Suppressor macrophage treated with lipopolysaccharide for 4 hours (primary cell): ENCODE measurements at places on chromosomes 3 and 15.

DNA sequence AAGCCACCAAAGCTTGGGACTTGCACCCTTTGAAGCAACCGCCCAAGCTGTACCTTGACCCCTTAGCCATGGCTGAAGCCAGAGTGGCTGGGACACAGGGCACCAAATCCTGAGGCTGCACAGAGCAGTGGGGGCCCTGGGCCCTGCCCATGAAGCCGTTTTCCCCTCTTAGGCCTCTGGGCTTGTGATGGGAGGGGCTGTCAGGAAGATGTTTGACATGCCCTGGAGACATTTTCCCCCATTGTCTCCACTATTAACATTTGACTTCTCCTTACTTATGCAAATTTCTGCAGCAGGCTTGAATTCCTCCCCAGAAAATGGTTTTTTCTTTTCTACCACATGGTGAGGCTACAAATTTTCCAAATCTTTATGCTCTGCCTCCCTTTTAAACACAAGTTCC lies 522.2 kb downstream of the EDEM1 start:
- no peak for DNase-seq

DNA sequence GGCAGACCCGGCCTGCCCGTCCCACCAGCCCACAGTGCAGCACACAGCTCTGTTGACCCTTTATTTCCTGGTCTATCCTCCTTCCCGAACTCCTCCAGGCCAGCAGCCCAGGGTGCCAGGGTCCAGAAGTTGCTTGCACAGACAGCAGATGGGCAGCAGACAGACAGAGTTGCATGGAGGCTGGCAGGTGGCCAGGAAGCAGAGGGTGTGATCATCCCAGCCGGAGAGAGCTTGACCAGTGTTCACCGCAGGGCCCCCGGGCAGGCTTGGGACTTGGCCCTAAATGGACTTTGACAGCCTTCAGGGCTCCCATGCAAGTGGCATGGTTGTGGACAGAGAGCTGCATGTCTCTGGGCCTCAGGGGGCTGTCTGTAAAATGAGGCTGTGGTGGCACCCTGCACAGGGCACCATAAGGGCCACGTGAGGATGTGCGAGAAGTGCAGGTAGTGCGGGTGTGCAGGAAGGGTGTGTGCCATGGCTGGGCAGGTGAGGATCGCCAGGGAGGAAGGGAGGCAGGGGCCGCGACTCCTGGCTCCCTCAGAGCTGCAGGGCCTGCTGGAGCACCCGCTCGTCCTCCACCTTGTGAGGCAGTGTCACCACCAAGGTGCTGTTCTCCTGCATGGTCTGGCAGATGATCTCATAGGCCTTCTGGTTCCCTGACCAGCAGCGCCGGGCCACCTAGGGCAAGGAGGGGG lies 6.3 kb upstream of the ZXDC start:
- DNase-seq: no peak

DNA sequence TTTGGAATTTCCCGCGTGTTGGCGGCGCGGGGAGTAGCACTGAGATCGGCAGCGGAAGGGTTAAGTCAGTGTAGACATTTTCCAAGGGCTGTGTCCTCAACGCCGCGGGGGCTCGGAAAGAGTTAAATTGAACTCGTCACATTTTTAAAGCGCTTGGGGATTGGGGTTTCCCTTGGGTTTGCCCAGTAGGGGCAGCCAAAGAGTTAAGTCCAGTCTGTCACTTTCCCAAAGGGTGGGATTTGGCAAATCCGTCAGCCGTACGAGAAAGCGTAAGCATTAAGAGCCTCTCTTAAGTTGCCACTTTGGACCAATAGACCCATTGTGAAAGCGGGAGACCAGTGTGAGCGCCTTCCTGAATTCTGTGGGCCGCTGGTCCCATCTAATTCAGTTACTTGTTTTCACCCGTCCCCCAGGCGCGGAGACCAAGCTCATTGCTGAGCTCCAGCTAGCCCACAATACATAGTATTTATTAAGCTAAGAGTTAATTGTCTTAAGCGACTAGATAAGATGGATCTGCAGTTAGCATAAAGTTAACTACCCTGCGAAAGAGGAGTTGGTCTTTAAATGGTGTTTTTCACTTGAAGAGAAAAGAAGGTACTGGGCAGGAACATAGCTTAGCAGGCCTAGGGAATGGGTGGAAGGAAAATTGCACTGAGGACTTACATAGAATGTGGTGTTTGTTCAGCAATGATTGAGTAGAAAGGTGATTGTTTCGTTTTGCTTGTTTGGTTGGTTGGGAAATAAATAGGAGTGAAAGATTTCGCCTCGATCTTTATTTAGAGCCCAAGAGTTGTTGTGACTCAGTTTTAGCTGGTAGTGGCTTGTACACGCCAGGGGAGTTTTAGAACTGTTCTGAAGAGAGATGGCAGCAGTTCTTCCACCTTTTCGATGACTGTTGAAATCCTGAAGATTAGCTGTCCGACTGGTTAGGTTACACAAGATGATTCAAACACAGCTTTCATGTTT lies 932 bp downstream of the ARL8B start:
- DNase-seq: peak; percentile 90

DNA sequence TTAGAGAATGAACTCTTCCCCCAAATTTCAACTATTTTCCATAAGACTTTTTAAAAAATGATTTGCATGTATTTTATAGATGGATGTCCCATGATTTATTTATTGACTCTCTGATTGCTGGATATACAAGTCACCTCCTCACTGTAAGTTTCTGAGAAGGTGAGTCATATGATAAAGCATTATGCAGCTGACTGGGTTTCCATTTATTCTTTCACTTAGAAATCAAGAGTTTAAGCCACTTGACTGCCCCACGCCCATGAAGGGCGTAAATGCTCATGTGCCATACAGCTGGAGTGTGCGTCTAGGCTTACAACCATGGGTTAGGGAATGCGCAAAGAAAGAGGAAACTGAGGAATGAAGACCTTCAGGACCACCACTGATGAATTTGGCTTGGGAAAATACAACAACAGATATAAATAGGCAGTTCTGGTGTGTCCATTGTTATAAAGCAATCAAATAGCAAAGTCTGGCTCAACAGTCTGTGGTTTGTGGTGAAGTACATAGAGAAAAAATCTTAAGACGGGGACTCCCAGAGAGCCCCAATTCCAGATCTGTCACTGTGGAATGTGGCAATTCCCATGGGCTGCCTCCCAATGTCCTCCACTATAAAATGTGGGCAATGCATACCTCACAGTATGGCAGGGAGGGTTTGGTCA lies 20.3 kb downstream of the SLCO2A1 start:
- DNase-seq: no peak

DNA sequence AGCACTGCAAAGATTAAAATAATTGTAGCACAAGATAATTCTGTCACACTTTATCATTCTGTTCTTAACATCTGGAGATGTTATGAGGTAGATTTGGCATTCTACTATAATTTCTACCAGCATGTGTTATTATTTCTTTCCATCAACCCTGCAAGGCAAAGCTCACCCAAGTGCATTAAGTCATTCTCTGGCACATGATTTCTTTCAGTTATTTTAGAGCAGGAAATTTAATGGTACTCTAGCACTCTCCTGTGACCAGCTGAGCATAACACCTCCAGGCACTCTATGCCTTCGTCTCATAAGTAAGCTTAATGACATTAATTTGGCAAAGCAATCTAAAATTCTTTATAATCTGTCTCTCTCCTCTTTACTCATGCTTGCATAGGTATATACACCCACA lies 300.2 kb upstream of the GPR149 start:
- no peak for DNase-seq

GRCh38 chr3:126340943-126341754 lies 16.1 kb downstream of the KLF15 start:
- no peak for DNase-seq

DNA sequence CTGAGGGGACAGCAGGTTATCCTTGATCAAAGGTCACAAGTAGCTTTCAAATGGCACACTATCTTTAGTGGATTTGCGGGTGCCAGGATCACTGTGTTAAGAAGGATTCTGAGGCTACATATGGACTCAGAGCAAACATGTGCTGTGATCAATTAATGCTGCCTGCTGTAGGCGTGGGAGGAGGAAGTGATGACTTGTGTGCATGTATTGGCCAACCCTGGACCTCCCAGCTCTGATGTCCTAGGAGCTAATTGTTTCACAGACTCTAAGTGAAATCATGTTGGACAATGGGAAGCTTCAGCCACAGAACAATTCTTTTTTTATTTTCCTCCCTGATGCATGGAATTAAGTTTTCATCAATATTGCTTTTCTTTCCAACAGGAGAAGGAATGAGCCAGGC lies 24.4 kb downstream of the FAH start:
- DNase-seq: peak; percentile 83

DNA sequence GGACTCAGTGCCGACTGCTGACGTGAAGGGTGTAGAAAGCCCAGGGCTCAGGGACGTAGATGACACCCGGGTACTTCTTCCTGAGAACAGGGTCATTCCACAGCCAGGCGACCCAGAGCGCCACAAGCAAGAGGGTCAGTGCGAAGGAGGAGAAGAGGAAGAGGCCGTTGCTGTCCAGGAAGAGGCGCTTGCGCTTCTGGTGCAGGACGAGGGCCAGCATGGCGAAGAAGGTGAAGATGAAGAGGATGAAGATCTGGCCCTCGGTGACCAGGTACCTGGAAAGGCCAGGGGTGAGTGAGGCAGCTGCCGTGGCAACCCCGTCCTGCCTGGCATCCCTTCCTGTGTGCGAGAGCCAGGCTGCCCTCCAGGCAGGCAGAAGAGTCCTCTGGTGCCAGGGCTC lies 3.0 kb upstream of the CALML4 start:
- DNase-seq: no peak

GRCh38 chr3:130425484-130425883 lies 80.0 kb downstream of the COL6A5 start:
- DNase-seq: no peak

- DNase-seq: peak; percentile 30
Measured at GRCh38 chr15:38557921-38558320, 6.7 kb downstream of the RASGRP1 start.

DNA sequence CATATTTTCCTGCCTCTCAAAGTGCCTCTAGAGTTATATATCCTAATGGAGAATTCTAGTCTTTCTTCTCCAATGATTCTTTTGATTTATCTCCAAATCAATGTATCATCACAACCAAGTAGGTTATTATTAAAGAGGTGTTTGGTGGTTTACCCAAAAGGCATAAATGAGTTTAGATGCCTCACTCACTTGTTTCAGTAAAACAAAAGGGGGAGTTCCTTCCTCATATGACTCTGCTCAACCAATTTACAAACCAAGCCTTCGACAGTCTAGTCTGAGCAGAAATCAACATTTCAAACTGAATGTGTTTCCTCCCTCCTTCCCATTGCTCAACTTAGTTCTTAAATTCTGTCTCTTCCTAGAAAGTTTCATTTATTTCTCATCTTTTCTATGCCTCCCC lies 116.5 kb downstream of the TNIK start:
- DNase-seq: no peak

DNA sequence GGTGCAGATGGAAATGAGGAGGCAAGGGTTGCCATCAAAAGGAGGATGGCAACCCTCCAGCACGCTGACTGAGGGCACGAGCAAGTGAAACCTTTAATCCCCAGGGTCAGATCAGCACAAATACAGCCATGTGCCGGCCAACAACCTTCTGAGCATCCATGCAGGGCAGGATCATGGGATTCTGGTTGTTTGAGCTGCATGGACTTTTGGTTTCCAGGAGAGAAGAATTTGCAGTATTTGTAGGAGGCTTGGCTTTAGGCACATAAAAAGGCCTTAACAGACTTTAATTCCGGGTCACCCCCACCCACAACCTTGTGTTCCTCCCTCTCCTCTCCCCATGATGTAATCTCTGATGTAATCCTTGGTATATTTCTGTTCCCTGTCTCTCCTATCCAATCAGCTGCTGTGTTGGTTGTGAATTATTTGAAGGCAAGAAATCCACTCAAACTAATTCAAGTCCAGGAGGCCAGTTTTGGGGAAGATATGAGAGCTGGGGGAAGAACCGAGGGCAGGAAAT lies 254.3 kb downstream of the SHQ1 start:
- peak; percentile 78 for DNase-seq

DNA sequence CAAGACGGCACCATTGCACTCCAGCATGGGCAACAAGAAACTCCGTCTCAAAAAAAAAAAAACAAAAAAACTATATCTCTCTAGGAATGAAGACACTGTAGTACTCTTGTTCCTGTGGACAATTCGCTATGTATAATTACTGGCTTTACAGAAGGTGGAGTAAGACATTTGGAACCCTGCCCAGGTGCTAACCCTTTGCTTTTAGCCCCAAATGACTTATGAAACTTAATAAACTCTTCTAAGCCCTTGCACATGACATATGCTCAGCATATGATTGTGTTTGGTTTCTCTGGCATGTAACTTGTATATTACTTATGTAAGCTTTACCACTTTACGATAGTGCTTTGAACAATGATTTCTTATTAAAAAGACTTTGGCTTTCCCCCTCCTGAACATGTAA lies 27.3 kb upstream of the PRTG start:
- no peak for DNase-seq

GRCh38 chr3:122305818-122306621 lies 19.0 kb upstream of the CSTA start:
- DNase-seq: no peak

- DNase-seq: no peak
Measured at GRCh38 chr15:69074843-69075224, 60.3 kb downstream of the NOX5 start.

GRCh38 chr3:86800116-86800515 lies 190.8 kb downstream of the VGLL3 start:
- DNase-seq: no peak

DNA sequence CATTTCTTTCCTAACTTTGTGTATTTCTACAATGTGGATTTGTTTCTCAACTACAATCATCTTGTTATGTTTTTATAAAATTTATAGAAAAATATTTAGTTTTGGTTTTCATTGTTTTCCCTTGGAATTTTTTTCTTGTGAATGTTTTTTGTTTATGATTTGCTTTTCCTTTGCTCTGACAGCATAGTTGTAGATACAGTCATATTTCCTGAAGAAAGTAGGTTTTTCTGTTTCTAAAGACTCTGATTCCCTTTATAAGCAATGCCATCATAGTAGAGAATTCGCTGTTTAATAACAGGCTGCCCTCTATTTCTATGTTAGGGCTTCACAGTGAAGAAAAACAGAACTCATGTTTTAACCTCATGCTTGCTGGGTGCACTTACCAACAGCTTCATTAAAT lies 482.3 kb downstream of the ZBBX start:
- no peak for DNase-seq

- no peak for DNase-seq
Measured at GRCh38 chr3:11969986-11970385, 34.2 kb upstream of the SYN2 start.

DNA sequence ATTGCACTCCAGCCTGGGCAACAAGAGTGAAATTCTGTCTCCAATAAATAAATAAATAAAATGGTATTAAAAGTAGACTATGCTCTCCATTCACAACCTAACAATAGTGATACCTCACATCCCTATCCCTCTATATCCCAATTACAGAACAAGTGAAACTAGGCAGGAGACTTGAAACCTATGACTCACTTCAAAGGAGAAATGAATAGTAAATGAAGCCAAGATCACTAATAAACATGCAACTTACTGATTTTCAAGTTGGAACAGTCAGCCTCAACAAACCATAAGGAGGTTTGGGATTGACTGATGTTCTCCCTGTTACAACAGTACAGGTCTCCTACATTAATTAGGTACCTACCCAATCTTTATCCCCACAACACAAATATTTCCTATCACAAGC lies 103.4 kb downstream of the GSK3B start:
- peak; percentile 59 for DNase-seq

- DNase-seq: no peak
Measured at GRCh38 chr3:108250626-108251025, 28.4 kb upstream of the IFT57 start.

GRCh38 chr15:33742306-33742705 lies 226.0 kb upstream of the CHRM5 start:
- no peak for DNase-seq
